ENCODE measurements at places on chromosomes 4 and X. TPM values are rescaled to one million over a fixed set of nuclear protein-coding genes. Genes with fewer than 3 reads are reported as not detected.

NAT8L gene
- 6.1 TPM for total RNA-seq

MAGEA12 gene
- 115 TPM for total RNA-seq

HPSE gene
- total RNA-seq = 2.7 TPM

RAI2 gene
- total RNA-seq = not detected

WDR44 gene
- 5.6 TPM for total RNA-seq

PARM1 gene
- 0.19 TPM for total RNA-seq

MBTPS2 gene
- 7.6 TPM for total RNA-seq

GAGE13 gene
- total RNA-seq = 9.5 TPM

PAGE4 gene
- not detected for total RNA-seq

PPP4R3C gene
- total RNA-seq = not detected

CDS1 gene
- total RNA-seq = 0.68 TPM

ATP2B3 gene
- total RNA-seq = 0.08 TPM

PRKG2 gene
- total RNA-seq = 0.64 TPM

FAM47B gene
- total RNA-seq = not detected

RRH gene
- total RNA-seq = not detected

F9 gene
- total RNA-seq = not detected

CBLL2 gene
- total RNA-seq = 0.11 TPM

RENBP gene
- 0.23 TPM for total RNA-seq

SRPK3 gene
- 2.0 TPM for total RNA-seq

GYG2 gene
- total RNA-seq = not detected

CXCL1 gene
- total RNA-seq = 32.4 TPM

VCX gene
- total RNA-seq = 20.5 TPM

NLRP2B gene
- not detected for total RNA-seq

BANK1 gene
- 0.11 TPM for total RNA-seq

ASB9 gene
- total RNA-seq = 25.1 TPM

Measured in A375 (cell line).